ENCODE measurements at places on chromosomes 4 and X.

GRCh38 chr4:185238215-185238681 lies 28.9 kb downstream of the SNX25 start:
- DNase-seq: no peak

DNA sequence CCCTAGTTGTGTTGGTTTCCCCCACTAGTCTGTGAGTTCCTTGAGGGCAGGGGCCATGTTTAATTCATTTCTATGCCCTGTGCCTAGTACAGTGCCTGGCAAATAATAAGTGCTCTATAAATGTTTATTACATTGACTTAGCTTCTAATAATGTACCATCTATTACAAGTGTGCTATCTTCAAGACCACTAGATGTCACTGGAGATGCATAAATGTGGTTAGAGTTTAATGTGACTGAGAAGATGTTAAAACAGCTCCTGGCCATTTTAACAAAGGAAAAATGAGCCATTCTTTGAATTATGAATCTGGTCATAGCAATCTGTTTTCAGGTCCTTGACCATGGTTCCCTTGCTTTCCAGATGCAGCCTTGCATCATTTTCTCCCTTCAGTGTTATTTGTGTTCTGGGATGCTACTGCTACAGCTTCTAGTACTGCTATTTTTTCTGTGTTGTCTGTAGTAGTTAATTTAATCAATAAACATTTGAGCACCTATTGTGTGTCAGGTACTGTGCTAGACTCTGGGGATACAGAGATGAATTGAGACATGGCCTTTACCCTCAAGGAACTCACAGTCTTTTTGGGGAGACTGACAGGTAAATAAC lies 43.2 kb downstream of the SLC9A6 start:
- no peak for DNase-seq

DNA sequence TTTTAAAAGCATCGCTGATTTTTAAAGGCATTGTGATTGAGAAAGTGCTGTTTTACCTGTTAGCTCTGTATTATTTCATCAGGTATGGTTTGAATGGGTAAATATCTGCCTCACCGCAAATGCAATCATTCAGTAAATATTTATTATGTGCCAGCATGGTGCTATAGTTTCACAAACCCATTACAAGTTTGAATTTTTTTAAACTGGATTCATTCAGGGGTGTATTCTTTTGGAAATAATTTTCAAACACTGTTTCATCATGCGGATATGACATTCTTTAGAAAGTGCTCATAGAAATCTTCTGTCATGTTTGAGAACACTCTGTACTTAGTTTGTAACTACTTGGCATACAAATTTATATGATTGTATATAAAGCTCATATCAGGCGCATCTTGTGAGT lies 37.2 kb downstream of the LIMCH1 start:
- no peak for DNase-seq

DNA sequence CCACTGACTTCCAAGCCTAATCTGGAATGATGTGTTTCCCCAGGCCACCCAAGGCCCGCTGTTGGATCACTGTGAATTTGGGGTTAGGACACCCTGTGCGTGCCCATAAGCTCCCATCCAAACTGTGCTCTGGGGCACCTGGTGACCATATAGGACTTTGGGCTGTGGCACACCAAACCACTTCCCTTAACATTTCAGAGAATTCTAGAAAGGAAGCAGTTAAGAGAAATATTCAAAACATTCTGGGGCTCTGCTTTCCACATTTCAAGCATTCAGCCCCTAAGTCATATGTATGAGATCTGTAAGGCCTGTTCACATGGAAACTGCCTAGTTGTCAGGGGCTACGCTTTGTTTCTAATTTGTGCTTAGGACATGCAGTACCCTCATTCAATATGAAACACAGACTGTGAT lies 14.4 kb downstream of the VGLL1 start:
- DNase-seq: no peak

DNA sequence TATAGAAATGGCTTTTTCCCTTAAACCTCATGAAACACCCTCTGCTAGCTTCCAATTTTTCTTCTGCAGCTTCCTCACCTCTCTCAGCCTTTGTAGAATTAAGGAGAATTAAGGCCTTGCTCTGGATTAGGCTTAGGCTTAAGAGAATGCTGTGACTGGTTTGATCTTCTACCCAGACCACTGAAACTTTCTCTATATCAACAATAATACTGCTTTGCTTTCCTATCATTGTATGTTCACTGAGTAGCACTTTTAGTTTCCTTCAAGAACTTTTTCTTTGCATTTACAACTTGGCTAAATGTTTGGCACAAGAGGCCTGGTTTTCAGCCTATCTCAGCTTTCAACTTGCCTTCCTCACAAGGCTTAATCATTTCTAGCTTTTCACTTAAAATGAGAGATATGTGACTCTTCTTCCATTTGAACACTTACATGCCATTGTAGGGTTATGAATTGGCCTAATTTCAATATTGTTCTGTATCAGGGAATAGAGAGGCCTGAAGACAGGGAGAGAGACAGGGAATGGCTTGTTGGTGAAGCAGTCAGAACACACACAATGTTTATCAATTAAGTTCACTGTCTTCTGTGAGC lies 28.2 kb downstream of the TMEM154 start:
- no peak for DNase-seq

DNA sequence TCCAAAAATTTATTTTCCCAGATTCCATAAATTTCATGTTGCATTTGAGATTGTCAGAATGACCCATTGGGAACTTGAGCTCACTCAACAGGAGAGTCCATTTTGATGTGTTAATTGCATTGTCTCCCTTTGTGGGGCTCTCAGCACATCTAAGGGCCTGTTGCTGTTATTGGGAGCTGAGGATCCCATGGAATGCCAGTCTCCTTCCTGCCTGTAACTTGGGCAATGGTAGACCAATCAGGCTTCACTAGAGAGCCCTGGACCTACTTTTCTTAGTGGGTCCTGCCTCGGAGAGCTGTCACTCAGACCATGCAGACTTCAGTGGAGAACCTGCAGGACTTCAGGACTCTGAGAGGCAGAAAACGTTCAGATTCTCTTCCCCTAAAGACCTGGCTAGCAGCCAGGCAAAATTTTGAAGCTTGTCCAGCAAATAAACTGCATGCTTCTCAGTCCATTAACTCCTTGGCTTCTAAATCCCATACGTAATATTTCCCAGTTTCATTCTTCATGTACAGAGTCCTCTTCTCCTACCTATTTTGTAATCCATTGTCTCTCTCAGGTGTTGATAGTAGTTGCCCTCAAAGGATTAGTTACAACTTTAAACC lies 25.1 kb downstream of the OCRL start:
- DNase-seq: no peak

GRCh38 chr4:168440442-168441264 lies 39.6 kb downstream of the DDX60L start:
- DNase-seq: peak; percentile 20

DNA sequence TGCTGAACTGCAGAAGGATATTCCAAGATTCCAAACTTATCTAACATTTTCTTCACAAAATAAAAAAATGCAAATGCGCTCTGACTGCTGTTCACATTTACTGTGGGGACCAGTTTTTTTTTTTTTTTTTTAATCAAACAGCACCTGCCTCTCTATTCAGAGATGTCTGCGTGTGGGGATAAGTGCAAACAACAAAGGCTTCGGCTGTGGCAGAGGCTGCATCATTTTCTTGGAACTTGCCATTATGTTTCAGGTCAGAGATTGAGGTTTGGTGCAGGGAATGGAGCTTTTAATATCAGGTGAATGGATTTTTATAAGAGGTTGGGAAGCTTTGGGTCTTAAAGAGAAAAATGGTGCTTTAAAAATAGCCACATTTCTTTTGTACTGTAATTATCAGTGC lies 78.2 kb upstream of the TET2 start:
- DNase-seq: no peak

DNA sequence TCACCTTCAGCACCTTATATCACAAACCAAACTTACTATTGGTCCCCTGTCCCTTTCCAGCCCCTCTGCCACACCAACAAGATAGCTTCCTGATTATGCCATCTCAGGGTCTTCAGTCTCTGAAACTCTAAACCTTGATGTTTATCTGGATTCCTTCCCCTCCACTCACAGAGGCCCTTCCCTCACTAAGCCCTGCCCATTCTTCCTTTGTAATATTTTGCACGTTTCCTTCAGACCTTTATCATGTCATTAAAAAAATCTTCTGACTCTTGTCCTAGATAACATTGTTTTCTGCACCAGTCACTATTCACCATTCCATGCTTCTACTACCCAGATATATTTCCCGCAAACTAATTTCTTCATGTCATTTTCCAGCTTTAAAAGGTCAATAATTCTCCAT lies 17.7 kb upstream of the CEP135 start:
- DNase-seq: no peak

DNA sequence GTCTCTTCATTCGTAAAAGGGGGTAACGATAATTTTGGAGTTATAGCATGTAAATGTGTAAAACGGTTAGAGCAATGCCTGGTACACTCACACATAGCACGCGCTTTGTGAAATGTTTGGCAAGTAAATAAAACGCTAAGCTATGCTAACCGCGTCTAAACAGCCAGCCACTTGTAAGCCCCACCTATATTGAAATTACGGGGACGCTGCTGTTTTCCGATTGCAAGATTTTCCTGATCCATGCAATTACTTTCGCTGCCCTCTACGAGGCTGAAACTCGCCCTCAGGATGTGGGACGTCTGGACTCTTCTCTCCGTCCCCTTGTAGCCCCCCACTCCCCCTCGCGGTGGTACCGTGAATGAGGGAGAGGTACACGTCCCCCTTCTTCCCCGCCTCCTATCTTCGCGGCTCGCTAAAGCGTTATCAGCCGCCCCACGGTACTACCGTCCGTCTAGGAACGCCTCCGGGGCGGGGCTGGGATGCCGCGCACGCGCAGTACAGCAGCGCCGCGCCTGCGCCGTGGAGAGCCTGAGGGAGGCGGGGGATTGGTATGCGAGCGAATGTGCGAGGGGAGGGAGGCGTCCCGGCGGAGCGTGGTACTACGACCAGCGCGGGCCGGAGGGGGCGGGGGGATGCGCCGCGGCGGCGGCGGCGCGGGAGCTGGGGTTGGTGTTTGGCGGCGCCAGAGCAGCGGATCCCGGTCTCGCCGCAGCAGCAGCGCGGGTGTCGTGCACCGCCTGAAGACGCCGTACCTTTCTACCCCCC lies at the start of gene STIM2:
Gene STIM2 (plus strand): TSS at position 685 of the 765 bp plus-strand sequence.
- peak; percentile 80 for DNase-seq

DNA sequence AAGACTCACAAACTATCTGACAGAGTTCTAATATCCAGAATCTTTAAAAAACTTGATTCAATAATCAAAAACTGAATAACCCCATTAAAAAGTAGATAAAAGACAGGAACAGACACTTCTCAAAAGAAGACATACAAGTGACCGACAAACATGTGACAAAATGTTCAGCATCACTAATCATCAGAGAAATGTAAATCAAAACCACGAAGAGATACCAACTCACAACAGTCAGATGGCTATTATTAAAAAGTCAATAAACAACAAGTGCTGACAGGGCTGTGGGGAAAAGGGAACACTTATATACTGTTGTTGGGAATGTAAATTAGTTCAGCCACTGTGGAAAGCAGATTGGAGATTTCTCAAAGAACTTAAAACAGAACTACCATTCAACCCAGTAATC lies 138.1 kb upstream of the RASGEF1B start:
- DNase-seq: no peak

GRCh38 chr4:118758293-118758692 lies 73.1 kb downstream of the METTL14 start:
- DNase-seq: no peak

- DNase-seq: peak; percentile 70
Observed at GRCh38 chr4:38867478-38868058, at the start of gene FAM114A1. FAM114A1 (plus strand) TSS chr4:38867806; CDS start chr4:38878079, 10,273 bp downstream.

DNA sequence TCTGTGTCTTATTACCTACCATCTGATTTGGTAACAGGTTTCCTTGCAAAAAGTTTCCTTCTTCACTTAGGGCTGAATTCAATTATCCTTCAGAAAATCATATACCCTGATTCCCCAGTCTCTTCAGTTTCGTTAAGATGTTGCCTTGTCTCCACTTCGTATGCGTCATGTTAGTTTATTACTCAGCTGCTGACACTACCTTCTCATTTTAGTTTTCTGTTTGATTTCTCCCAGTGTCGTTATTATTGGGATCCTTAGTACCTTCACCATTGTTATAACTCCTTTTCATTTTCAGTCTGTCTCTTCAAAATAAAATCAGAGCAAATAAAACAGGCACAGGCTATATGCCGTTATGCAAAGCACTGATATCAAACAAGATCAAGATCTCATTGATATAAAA lies 87.5 kb upstream of the RBPJ start:
- DNase-seq: no peak

DNA sequence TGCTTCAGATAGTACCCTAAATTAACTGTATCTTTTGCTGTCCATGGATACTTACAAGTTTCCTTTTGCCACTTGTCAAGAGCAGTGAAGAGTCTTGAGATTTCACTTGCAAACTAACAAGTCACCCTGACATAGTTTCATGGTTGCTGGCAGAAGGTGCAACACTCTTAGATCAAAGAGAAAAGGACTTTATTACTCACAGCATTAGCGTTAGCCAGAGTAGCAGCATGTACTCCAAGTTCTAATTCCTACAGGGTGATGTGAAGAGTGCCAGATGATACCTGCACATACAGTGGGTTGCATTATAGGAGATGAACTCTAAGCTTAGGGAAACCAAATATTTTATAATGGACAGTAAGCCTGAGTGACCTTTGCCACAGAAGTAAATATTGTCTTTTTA lies 47.9 kb downstream of the NDST3 start:
- no peak for DNase-seq

GRCh38 chrX:68571610-68572311 lies 72.9 kb downstream of the YIPF6 start:
- no peak for DNase-seq

DNA sequence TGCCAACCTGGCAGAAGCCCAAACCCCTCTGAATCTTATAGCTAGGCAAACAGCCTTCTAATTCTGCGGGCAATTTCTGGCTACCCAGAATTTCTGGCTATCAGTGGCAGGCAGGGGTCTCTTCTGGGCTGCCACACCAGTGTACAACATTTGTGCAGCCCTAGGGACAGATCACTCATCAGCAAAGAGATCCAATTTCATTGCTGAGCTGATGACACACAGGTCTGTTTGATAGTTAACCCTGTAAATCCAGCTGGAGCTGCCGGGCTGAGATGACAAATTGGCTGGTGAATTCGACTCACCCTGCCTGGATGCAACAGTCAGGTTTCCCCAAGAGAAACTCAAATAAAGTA lies 2.4 kb downstream of the MID1 start:
- no peak for DNase-seq

GRCh38 chr4:2419814-2420213 lies 1.1 kb downstream of the CFAP99 start:
- no peak for DNase-seq

DNA sequence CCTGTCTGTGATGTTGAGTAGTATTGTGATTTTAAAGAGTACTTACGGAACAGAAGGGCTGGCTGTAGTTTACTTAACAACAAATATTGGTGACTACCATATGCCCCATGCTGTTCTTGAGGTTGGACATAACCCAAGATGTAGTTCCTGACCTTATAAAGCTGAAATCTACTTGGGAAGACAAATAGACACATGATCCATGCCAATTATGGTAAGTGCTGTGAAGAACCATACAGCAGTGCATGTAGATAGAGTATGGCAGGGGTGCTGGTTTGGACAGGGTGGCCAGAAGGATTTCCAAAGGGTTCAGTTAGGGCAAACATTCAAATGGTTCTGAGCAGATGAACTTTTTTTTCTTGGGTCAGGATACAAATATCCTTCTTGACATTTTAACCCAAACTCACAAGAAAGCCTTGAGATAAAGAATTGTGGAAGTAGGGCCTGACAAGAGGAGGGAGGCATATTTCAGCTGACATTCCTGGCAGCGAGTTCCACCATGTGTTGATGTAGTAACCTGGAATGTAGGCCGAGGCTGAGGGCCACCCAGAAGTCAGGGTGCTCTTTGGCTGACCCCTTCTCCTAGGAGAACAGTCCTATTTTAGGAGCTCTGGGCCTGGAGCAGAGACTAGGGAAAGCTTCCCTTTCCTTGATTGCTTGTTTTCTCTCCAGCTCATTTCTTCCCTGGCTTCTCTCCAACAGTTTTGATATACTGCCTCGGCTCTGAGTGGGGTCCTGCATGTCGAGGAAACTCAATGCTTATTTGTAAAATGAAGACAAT lies 74.2 kb downstream of the FREM3 start:
- no peak for DNase-seq

All from GM18507 (cell line).